ENCODE measurements at places on chromosomes 5 and 9.

- DNase-seq, result no peak
These were observed 542.9 kb downstream of the EFNA5 start for GRCh38 chr5:107127878-107128277.

GRCh38 chr9:130045725-130046450 is 2.9 kb upstream of the FNBP1 start:
- DNase-seq, result no peak

- DNase-seq, result no peak
These were observed 290.7 kb upstream of the IL12B start for GRCh38 chr5:159620853-159621540.

DNA sequence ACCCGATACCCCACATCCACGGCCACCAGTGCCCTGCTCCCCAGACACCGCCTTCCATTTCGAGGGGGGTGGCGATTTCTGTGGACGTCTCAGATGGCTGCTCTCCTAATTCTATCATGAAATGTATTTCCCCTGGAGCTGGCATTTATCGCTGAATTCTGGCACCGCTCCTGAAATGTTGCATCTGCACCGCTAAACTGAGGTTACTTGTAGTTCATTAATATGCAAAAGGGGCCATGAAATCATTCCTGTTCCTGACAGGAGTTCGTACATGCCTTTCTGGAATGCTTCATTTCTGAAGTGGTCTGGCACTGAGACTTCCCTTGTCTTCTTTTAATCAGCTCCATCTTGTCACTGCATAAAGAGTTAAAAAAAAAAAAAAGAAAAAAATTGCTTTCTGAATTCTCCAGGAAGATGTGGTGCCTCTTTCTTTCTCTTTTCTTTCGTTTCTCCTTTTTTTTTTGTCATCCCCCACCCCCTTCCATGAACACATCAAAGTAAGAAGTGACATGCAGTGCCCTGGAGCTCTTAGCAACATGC is 97.7 kb upstream of the SMARCA2 start:
- no peak for DNase-seq

DNA sequence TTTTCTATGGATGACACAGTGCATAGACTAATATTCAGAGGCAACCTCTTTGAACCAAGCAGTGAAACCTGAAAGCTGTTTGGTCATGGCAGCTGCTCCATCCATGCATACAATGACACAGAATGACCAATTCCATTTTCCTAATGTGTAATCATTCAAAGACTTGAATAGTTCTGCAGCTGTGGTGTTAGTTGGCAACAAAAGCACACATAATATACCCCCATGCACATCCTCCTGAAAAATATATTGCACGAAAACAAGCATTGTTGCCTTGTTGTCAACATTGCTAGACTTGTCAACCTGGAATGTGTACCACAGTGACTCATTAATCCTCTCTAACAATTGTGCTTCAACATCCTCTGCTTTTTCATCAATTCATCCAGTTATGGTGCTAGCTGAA is 71.0 kb upstream of the SEMA6A start:
- DNase-seq, result no peak

- no peak for DNase-seq
These were observed 34.9 kb downstream of the TRIO start for GRCh38 chr5:14178091-14178490.

GRCh38 chr9:109517901-109518377 is 19.8 kb upstream of the PTPN3 start:
- no peak for DNase-seq

DNA sequence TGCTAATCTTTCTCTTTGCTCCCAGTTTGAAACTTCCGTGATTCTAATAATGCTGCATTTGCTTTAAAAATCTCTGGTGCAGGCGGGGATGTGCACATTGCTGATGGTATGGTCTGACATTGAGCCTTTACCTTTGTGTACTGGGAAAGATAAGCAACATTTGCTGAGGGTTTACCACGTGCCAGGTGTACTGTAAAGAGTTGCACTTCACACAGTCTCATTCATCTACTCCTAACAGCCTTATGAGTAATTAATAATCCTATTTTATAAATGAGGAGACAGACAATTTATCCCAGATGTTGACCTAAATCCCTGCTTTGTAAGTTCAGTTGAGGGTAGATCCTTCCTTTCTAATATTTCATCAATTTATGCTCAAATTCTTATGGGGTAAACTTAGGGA is 726 bp upstream of the ADGRV1 start:
- DNase-seq, result no peak

DNA sequence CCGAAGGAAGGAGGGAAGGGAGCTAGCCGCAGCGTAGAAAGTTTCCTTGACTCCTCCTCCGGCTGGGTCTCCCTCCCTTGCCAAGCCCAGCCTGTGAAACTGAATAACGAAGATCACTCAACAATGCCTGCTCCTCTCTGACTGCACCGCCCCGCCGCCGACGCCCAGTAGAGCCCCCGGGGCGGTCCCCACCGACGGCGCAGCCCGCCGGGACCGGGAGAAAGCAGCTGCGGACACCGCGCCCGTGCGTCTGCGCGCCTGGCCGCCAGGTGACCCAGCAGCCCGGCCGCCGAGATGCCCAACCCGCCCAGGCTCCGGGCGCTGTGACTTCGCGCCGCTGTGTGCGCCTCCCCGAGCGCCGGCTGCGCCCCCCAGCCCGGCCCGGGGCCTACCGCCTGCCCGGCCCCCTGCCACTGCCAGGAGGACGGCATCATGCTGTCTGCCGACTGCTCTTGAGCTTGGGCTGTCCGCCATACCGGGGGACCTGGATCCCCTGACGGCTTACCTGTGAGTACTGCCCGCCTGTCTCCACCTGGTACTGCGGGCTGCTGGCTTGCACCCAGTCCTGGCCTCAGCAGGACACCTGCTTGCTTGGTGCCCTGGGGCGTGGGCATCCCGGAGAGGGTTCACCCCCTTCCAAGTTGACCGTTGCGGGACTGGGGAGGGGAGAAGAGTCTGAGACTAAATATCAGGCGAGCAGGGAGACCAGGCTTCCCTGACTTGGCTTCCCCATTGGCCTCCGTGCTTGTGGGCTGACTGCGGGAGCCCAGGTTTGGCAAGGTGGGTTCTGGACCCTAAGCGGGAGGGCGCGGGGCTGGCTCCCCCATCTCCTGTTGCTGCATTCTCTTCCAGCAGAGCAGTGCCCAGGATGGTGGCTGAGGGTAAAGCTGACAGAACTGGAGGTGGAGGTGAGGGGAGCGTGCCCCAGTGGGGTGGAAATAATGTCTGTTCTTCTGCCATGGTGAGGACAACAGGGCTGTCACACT is 26.2 kb upstream of the SPTLC1 start:
- DNase-seq, result peak; percentile 55

- DNase-seq, result no peak
These were observed 31.0 kb downstream of the NSUN2 start for GRCh38 chr5:6601816-6602215.

GRCh38 chr9:126754436-126755316 is 50.2 kb upstream of the ZBTB43 start:
- DNase-seq, result no peak

- no peak for DNase-seq
These were observed 6.7 kb downstream of the NSD1 start for GRCh38 chr5:177140312-177140711.

DNA sequence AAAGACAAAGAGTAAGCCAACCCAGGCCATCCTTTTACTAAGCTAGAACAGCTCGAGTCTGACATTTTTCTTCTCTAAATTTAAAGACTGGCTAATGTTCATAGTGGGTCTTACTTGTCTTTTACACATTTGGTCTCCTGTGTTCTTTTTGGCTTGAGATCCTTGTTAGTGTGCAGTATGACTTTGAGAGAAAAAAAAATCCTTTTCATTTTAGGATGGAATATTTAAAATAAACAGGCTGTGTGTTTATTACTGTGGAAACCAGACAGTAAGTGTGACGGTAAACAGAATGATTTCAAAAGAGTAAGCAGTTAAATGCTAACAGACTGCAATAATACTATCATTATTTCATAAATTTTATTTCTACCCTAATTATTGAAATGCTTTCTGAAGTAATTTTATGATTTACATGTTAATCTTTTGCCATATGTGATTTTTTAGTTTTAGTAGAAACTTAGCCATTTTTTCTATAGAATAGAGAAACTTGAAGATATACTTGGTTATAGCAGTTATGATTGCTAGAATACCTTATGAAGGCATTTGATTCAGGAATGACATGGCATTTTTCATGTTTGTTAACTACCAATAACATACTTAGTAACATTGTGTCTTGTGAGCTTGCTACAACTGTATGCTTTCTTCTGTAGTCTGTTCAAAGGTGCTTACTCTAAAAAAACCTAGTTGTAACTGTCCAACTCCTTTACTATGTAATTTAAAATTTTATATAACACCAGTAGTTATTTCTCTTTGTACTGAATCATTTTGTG is 92.4 kb downstream of the XRCC4 start:
- DNase-seq, result no peak

GRCh38 chr5:5437227-5438172 is 15.0 kb downstream of the ICE1 start:
- no peak for DNase-seq

DNA sequence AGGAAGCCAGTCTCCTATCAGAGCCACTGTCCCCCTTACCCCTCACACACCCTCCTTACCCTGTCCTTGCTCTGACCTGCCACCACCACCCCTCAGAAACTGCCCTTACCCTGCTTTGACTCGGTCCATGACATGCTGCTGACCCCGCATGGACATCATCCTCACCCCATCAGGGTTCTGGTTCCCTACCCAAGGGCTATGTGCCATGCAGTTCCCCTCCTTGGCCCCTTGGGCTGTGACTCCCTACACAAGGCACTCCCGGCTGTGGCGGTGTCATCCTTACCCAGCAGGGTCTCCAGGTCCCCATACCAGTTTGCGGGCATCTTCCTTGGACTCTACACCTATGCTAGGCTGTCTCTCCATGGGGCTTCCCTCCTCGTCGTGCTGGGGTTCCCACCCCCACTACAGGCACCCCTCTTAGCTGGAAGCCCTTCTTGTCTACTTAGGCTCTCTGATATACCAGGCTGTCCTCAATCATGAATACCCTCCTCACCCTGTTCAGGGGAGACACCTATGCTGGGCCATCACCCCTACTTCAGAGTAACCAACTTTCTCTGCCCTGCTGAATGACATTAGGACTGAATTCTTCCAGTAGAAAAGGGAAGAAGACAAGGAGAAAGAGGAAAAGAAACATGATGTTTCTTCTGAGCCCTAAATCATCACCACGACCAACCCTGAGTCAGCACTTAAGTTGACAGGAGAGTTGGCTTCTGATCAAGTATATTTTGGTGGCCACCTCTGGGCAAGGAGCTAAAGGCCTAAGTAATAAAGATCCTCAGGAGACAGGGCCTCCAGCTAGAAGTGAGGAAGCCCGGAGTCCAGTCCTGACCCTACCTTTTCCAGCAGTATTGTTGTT is 115.2 kb downstream of the GCNT1 start:
- no peak for DNase-seq

- DNase-seq, result no peak
These were observed 18.9 kb upstream of the ASS1 start for GRCh38 chr9:130425741-130426466.

Measured in left ventricle myocardium superior (tissue), 1 donor.